ENCODE measurements at places on chromosomes 12 and 14.

DNA sequence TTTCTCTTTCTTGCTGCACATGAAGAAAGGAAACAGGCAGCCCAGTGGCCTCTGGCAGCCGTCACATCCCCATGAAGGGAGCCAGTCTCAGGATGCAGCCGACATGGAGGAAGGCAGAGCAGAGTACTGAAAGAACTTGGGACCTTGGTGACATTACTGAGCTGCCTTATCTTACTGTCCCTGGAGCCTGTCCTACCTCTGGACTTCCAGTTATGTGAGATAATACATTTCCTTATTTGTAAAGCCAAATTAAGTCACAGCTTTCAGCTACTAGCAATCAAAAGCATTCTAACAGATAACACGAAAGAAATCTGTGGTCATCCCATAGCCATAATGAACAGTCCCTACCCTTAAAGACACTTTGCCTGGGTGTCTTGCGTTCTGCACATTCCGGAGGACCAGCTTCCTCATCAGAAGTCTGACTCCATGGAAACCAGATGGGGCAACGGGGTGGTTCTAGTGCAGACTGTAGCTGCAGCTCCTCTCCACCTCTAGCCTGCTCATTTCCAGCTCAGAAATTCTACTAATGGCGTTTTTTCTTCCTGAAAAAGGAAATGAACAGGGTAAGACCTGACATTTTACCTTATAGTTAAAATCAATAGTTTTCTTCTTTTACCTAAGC, 7.8 kb upstream of the EGLN3 start:
- DNase-seq, result no peak

DNA sequence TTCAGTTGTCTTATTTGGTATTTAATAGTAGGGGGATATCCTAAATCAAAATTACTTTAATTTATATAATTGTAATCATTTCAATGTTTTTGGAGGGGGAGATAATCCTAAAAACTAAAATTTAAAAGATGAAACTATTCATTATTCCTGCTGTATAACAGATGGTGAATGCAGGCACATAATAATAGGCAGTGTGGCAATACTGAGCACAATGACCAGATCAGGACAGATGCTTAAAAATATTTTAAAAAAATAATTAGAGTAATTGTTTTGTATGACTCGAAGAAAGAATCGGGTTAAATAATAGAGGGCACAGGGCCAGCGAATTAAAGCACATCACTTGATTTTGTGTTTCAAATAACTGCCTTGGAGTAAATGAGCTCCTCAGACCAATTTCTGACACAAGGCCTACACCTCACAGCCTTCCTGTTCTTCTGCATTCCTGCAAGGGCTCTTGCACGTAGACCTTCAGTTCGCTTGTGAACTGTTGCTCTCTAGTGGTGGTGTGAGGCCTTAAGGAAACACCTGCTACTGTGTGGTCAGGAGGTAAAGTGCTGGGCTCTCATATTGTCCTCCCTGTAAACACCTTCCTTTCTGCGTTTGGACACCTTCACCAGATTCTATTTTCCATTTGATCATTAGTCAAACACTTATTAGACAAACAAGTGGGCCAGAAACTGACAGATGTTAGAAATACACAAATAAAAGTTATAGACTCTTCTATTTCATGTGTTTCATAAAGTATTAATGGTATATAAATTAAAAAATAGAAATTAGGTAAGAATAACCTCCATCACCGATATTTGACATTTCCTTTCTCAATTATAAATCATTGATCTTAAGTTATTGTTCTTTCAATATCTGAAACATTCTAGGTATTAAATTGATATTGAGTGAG, 29.3 kb upstream of the KLRF1 start:
- peak; percentile 56 for DNase-seq

DNA sequence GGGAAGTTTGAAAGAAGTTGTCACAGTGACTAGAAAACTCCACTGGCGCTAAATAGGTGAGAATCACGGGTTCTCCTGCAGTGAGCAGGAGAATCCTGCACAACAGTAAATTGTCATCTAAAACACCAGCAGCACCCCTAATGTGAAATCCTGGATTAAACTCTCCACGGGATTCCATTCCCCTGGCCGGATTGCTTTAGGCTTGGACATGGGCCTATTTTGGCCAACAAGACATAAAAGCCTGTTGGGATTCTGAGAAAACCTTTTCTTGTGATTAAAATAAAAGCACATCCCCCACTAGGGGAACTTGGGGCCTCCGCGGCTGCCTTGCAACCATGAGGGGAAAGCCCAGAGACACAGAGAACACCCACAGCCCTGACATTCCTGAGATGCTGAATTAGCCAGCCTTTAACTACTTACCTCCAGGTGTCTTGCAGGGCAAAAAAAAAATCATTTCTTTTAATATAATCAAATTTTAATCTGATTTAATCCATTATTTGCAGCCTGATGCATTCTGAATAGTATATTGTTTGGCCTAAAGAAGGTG, 21.0 kb upstream of the TSPAN11 start:
- no peak for DNase-seq

DNA sequence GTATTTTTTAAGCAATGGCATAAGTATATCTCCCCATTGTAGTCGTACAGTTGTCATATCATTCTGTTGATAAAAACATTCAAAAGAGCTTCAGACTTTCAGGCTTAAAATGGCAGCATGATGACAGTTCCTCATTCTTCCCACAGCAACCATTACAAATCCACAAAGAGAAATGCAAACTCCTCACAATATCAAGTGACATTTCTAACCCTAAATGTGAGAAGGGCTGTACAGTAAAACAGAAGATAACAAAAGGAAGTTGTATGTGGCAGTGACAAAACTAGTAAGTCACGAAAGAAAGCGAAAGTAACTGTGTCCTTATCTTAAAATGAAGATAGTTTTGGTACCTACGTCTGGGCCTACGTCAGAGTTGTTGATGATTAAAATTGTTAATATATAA, 46.7 kb downstream of the GXYLT1 start:
- no peak for DNase-seq

GRCh38 chr14:101033446-101034165, 130.1 kb upstream of the RTL1 start:
- no peak for DNase-seq

DNA sequence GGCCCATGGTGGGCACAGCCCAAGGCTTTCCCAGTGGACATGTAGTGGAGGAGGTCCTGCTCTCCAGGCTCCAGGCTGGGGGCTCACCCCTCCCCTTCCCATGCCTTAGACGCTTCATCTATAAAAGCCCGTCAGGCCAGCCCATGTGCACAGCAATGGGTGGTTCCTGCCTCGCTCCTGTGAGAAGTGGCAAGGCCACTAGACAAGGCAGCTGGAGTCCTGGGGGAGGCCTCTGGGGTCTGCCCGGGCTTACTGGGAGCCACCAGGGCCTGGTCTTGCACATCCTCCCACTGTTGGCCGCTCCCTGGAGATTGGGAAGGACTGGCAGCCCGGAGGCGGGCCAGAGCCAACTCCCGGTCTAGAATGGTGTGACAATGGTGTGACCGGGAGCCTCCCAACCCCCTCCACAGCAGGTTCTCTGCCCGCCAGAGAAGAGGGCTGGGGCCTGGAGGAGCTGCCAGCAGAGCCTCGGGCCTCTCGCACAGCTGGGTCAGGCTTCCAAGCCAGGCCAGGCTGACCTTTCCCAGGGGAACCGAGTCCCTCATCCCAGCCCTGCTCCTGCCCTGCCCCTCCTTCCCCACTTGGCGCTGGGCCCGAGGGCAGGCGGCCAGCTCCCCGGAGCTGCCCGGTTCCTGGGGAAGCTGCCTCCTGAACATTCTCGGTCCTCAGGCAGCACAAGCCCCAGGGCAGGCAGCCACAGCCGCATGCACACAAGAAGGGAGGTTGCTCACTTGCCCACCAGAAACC, 97.9 kb downstream of the RFLNA start:
- DNase-seq, result no peak

- DNase-seq, result no peak
These were observed 817.8 kb downstream of the LRFN5 start for GRCh38 chr14:42424501-42424900.

- no peak for DNase-seq
These were observed 74.6 kb downstream of the RERG start for GRCh38 chr12:15146585-15146984.

- DNase-seq, result no peak
These were observed 329.4 kb upstream of the TBX3 start for GRCh38 chr12:115013236-115013981.

DNA sequence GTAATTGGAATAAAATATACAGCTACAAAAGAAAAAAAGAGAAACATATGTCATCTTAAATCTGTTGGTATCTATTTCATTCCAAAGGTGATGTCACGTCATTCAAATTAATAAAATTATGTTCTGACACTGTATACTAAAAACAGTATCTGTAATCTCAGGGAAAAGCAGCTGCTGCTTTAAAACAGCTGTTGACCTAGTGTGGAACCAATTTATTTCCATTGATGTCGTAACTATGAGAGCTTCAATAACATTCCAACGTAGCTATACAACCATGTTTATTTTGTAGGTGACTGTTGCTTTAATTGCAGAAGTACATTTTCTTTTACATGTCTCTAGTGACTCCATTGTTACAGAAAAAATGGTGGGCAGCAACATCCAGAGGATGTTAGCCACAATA, 571.7 kb downstream of the RPS29 start:
- no peak for DNase-seq

GRCh38 chr14:77646907-77647306, 30.5 kb upstream of the SPTLC2 start:
- DNase-seq, result no peak

DNA sequence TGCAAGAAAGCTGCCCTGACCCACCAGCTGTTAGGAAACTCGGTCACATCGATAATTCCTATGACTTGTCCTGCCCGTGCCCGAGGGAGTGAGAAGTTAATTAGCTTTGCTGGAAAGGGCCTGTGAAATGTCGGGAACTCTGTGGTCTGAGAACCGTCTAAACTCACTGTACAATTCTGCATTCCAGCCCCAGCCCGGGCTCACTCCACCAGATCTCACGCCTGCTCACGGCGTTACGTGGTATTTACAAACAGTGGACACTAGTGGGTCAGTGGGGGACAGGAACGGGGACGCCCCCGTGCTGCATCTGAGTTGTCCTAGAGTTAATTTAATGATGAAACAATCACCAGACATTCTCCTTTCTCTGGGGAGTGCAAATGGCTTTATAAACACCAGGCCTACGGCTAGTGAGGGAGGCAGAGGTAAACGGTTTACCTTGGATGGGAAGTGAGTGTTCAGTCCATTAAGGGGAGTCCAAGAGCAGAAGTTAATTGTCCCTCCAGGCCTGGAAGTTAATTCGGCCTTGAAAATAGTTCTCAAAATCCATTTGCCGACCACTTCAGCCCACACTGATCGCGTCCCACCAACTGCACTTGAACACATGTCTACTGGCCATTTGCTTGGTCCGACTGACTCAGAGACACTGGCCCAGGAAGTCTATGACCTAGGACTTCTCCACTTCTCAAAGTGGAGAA, 93.5 kb upstream of the MED13L start:
- no peak for DNase-seq

DNA sequence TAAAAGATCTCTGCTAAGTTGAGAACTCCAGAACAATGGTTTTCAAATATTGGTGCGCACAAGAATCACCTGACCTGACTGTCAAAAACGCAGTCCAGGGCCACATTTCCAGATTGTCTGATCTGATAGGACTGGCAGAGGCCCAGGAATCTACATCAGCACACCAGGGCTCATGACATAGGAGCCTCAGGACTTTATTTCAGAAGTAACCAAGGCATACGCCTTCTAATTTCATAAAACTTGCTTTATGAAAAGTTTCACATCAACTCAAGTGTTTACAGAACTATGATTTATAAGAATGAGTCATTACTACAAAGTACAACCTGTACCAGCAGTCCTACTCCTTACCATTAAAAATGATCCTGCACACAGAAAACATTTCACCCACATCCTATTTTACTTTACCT, 47.7 kb upstream of the PTPRO start:
- no peak for DNase-seq

DNA sequence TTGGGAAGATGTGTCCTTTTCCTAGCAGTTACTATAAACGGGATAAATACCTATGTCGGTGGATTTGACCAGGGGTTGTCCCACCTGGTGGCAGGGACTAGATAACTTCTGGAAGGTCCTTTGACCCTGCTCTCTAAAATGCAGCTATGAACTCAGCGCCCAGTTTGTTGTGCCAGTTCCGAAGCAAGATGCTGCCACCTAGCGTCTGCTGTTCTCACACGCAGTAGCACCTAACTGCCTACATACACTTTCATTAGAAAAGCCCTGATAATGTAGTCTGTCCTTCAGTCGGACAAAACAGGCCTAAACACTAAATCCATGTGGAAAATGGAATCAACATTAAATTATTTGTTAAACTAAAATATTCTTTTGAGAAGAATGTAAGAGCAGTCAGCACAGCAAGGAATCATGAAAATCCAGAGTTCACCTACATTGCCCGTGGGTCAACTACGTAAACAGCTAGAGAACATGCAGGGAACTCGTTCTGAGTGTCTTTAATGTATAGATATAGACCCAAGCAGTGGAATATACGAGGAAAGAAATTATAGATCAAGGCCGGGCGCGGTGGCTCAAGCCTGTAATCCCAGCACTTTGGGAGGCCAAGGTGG, 51.1 kb upstream of the CRACR2A start:
- DNase-seq, result peak; percentile 82

- no peak for DNase-seq
These were observed 53.8 kb upstream of the CCDC196 start for GRCh38 chr14:66432334-66432733.

DNA sequence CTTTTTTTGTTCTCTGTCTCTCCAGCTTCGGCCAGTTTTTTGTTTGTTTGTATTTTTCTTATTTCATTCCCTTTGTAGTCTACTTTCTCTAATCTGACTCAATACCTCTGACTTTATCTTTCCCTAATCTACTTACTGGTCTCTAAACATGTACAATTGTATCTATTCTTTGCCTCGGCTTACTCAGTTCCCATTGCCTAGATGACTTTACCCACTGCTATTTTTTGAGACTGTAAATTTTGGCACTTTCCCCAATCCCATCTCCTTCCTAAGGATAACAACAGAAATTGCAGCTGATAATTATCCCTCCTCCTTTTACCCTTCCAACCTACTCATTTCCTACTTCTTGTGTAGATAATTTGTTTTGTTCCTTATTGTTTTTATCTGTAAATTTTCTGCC, 511.1 kb downstream of the RPL10L start:
- no peak for DNase-seq

DNA sequence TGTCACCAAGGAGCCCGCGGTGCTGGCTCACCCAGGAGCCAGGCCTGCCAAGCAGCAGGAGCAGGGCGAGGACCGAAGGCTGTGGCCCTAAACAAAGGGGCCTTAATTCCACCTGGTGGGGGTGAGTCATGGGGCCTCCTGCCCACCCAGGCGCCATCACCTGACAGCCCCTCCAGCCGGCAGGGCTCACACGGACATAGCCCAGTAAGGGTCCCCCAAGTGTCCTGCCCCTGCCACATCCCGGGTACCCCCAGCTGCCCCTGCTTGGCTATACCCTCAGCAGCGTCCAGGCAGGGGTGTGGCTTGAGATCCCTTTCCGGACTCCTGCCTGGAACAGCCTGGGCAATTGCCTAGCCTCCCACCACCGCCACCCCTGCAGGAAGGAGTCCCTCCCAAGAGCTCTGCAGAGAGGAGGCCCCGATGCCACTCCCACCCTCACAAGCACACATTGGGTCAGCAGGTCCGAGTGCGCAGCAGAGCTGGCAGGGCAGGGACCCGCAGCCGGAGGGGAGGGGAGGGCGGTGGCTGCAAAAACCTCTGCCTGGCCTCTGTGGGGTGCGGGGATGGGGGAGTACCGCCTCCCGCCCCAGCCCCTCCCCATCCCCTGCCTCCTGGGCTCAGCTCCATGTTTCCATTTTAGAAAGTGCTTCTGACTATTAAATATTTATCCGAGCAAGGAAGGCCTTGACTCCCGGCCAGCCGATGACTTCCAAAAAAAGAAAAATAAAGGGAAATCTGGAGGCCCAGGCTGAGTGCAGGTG, 4.6 kb downstream of the AHNAK2 start:
- DNase-seq, result peak; percentile 10

- no peak for DNase-seq
These were observed 162.1 kb upstream of the VASH1 start for GRCh38 chr14:76599141-76599540.

All from WERI-Rb-1 (cell line).